ENCODE measurements at places on chromosomes 7 and 10.
A peak's percentile ranks its signal among the peaks of the same experiment; 100 is the strongest.

- peak; percentile 21 for DNase-seq
Observed at GRCh38 chr7:29878081-29878688, 71.9 kb downstream of the WIPF3 start.

DNA sequence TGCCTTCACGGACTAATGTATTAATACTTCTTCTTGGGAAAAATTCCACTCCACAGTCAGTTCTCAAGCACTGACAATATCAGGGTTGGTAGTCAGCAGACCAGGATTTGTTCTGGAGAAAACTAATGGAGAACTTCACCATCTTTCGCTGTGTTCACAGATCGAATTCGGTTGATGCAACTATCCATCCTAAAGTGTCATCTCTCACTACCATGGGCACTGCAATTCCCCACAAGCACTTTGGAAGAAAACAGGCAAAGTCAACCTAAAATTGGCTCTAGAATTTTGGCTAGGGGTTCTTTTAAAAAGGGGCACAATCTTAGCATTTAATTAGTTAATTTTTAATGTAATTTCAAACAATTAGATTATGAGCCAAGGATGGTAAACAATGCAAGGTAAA, 164.4 kb downstream of the HGF start:
- no peak for DNase-seq

DNA sequence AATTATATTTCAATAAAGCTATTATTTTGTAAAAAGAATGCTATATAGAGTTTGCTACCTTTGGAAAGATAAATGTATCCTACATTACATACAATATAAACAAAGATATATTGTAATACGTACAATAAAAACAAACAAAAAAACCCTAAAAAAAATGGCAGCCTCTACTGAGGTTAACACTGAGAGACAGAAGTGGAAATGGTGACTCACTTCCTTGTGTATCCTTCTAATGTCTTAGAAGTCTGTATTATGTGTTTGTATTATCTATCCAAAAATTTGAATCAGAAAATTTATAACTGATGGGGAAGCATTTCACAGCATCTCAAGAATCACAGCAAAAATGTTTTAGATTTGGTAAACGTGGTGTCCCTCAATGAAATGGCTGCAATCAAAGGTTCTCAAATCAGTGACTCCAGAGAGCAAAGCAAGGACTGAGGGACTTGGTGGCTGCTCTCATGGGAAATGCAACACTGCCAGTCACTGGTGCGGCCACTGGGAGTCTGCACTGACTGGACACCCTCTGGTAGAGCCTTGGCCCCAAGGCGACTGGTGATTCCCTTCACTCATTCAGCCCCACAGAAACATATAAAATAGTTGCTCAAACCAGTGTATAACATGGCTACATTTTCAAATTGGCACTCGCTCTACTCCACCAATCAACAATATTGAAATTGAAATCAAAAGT, 53.8 kb downstream of the PANK1 start:
- DNase-seq = no peak

DNA sequence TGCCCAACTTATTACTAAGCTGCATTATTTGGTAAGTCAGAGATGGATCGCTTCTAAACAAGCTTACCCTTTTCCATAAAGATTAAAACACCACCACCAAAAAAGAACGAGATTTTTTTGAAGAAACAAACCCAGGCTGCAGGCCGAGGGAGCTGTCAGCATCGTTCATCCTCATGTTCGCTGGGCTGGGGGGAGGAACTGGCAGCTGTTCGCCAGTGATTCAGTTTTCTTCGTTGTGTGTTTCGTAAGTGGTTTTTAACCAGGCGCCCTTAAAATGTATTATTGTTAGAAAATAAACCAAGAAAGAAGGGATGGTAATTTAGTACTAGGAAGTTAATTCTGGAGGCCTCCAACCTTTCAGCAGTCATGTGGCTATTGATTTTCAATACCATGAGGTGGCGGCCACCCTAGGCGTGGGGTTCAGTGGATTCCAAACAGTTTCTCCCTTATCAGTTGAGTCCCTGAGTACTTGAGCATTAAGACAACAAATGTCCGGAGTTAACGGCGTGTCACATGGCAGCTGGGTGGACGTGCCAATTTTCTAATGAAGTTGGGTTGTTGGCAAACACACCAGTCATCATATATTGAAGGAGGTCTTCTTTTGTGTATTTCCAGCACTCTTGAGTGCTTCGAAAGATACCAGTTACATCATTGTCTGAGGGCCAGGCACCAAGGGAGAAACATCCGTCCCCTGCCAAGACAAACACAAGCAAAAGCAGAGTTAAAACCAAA, 173.2 kb downstream of the EBF3 start:
- DNase-seq = no peak

DNA sequence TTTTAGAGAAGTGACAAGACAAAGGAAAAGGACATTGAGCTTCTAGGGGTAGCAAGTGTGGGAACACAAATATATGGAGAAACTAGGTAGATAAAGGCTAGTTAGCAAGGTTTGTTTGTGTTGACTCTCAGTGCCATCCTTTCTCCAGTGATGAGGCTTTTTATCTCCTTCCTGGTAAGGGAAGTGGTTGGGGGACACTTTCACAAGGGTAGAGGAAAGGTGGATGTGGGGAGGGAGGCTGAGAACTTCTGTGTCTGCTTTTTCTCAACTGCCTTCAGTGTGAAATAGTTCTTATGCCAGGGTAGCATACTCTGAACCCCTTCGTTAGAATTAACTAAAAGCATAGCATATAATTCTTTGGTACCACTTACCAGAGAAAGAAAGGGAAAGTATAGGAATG, 93.0 kb upstream of the STRIP2 start:
- no peak for DNase-seq

GRCh38 chr7:88789480-88790064, 6.0 kb downstream of the TEX47 start:
- no peak for DNase-seq

DNA sequence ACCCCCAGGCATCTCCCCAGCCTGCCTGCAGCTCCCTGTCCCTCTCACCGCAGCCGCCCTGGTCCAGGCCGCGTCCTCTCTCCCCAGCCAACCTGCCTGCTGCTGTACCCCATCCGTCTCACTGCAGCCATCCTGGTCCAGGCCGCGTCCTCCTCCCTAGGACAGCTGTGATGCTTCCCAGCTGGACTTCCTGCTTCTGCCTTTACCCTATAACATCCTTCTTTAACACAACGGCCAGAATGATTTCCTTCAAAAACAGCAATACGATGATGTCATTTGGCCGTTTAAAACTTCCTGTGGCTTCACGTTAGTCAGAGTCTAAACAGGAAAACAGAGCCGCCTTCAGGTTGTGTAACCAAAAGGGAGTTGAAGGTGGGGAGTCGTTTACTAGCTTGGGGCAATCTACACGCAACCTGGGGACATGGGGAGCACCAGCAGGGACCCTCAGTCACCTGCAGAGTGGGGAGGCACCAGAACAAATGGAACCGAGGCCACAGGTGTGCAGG, 32.2 kb upstream of the ZFAND2A start:
- no peak for DNase-seq

DNA sequence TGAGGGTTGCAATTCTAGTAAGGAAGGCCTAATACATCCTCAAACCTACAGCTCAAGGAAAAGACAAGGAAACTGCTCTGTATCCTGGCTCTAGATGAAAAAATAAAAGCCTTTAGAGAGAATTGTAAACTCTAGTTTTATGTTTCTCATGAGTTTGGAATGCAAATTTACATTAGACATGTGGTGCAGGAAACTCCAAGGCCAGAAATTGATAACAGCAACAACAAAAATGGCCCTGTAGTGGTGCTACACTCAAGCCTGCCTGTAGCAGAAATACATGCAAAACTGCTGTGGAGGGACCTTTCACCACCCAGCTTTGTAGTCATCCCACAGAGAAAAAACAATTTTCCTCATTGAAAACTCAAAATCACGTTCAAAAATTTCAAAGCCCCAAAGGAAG, 546.7 kb upstream of the LRRN3 start:
- no peak for DNase-seq

DNA sequence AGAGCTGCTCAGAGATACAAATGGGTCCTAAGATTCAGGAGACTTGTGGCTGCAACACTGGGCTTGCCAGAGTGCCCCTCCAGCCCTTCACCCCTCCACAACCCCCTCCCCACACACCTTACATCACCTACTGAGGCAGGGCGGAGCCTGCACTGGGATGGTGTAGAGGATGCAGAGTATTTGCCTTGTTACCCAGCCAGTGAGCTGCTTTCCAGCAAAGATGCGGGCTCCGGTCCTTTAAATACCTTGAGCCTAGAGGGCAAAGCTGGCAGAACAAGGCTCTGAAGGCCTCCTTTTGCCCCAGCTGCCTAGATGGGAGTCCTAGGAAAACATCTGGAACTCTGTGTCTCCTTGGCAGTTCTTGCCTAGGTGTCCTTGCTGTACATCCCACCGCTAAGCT, 34.6 kb downstream of the KAZALD1 start:
- DNase-seq = no peak

GRCh38 chr10:44053391-44053790, 331.5 kb downstream of the CXCL12 start:
- no peak for DNase-seq

DNA sequence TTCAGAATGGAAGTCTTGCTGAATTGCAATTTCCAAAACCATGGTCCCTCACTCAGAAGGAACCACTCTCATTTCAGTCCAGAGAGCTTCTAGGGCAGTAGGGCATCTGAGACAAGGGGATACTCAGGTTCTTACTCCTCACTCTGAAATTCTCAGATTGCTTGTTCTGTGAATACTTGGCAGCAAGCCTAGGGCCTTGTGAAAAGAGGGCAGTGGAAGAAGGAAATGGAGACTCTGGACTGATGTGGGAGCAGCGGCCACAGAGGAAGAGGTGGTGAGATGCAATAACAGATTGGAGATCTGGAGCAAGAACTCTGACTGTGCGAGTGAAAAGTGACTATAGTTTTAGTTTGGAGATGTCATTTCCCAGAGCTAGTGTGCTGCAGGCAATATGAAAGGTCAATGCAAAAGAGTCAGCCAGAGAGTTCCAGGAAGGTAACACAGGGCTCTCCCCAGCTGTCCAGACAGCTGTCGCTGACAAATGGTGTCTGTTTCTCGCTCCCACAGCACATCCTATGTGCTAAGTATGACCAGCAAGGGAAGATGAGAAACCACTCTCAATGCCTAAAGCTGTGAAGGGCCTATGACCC, 291.6 kb upstream of the KIAA1217 start:
- no peak for DNase-seq

DNA sequence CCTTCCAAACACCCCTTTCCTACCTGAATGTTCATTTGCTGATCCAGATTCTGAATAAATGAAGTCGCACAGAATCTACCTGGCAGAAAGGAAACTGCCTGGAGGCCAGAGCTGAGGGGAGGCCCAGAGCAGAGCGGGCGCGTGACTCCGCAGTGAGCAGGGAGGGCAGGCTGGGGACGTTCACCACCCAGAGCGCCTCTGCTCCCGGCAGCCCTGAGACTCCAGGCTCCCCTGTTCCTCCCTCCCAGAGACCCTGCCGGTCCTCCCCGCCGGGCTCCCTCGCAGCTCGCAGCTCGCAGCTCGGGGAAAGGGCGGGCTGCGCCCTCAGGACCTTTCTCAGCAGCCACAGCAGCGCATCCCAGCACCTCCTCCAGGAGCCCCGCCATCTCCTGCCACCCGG, 176.7 kb upstream of the ZNF32 start:
- DNase-seq = no peak

- DNase-seq = no peak
Observed at GRCh38 chr7:21370283-21370982, 57.5 kb upstream of the SP4 start.

DNA sequence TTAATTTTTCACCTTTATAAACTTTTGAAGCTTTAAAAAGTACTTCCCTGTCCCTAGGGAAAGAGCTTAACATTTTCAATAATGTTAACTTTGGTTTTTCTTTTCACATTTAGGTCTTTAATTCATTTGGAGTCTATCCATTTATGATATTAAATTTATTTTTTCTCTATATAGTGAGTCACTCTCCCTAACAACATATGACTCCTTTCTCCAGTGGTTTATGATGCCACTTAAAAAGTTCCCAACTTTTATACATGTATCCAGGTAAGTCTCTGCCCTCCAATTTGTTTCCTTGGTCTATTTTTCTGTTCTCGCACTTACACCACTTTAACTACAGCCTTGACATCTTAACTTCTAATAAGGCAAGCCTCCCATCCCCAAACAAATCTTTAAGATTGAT, 3.5 kb downstream of the CACUL1 start:
- no peak for DNase-seq

- DNase-seq = peak; percentile 46
Observed at GRCh38 chr10:61779950-61780659, 117.4 kb downstream of the CABCOCO1 start.

GRCh38 chr7:134155206-134155605, 28.1 kb downstream of the LRGUK start:
- no peak for DNase-seq

- no peak for DNase-seq
Observed at GRCh38 chr7:36942025-36942424, 217.7 kb upstream of the AOAH start.

DNA sequence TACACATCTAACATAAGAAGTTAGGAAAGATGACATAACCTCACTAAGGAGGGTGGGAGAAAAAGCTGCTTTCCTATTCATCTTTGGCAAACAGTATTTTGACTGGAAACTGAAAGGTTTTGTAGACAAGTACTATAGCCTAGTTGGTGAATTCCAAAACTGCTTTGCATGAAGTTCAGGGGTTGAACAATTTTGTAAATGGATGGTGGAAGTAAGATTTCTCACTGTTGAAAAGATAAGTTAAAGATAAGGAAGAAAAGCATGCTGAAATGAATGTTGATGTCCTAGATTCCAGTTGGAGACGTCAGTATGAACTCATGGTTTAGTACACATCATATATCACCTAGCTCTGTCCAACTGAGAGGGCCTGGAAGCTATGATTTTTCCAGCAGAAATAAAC, 159.1 kb upstream of the FEZF1 start:
- DNase-seq = no peak

DNA sequence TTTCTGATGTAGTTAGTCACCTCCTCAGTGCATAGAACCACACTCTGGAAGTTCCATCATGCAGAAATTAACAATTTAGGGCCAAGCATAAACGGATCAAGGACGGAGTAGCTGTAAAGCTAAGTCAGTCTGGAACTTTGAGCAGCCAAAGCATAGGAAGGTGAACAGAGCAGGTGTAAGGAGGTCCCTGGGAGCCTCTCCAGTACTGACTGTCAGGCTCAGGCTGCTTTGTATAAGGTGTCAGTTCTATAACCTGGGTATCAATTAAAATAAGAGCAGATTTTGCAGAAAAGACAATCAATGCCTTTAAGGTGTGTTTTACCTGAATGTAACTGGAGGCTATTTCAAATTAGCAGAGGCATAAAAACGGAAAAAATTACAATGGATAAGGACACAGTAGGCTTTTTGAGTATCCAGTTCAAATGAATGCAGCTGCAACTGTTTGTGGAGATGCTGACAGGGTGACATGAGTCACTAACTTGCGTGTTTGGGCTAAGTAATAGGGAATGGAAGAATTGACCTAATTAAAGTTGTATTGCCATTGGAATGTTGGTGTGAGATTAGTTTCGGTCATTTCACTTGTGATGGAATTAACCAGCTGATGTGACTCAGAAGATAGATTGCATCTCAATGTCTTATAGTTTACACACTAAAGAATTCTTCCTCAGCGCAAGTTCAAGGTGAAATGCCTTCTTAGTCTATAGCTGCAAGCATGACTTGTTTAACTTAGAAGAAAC, 417.9 kb upstream of the CNTNAP2 start:
- DNase-seq = no peak

Measured in activated CD4-positive, alpha-beta T cell treated with anti-CD3 and anti-CD28 coated beads for 48 hours (primary cell).